ENCODE measurements at places on chromosomes 1 and 21.

- DNase-seq, result peak; percentile 60
Measured at GRCh38 chr1:178262120-178262500, 168.2 kb downstream of the RASAL2 start.

GRCh38 chr21:33774551-33774950, 132.2 kb downstream of the ITSN1 start:
- no peak for DNase-seq

- DNase-seq, result no peak
Measured at GRCh38 chr1:117363571-117364048, 3.6 kb upstream of the MAN1A2 start.

DNA sequence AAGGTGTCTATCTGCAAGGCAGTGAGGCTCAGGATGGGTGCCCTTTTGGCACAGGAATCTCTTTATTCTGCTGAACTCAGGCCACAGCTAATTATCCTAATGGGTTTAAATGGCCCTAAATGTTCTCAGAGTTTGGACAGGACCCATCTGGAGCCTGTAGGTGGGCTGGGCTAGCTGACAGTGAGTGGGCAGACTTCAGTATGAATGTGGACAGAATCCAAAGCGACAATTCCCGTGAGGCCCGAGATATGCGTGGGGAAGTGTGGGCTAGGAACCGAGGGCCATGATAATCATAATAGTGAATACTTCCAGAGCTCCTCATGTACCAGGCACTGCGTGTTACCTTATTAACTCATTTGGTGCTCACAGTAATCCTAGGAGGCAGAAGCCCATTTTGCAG, 165.3 kb downstream of the GRIK3 start:
- DNase-seq, result no peak

DNA sequence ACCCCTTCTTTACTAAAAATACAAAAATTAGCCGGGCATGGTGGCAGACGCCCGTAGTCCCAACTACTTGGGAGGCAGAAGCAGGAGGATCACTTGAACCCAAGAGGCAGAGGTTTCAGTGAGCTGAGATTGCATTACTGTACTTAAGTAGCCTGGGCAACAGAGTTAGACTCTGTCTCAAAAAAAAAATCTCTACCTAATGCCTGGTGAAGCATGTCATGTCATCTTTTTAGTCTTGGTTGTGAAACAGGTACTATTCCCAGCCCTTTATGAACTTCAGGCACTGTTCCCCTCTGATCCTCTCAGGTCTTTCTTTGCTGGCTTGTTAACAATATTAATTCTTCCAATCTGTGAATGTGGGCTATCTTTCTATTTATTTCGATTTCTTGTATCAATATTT, 22.1 kb downstream of the PRRC2C start:
- DNase-seq, result no peak

DNA sequence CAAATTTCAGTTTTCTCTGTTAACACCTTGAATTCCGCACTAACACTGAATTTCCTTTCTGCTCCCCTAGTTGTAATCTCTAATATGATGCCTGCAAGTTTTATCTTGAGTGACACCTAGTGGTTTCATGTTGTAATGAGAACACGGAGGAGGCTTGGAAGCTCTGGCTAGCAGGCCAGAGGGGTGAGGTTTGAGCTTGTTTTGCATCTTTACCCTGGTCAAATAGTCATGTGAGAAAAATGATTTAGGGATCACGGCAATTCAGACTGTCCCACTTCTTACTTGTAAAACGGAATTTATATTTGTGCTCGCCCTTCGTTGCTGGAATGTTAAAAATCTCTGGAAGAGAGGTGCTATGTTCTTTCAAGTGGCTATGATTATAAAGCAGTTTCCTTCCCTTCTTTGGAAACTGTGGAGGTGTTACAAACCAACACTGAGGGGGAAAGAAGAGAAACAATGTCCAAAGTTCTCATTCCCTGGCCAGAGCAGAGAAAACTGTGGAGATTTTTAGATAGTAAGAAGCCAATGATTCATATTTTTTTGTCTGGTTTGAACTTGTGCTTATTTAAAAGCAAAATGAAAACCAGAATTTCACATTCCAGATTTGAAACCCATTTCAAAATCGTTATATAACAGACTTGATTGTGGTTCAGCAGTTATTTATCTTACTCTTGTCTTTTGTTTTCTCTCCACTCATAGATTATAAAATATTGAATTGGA, 5.3 kb upstream of the MROH9 start:
- DNase-seq, result peak; percentile 40

DNA sequence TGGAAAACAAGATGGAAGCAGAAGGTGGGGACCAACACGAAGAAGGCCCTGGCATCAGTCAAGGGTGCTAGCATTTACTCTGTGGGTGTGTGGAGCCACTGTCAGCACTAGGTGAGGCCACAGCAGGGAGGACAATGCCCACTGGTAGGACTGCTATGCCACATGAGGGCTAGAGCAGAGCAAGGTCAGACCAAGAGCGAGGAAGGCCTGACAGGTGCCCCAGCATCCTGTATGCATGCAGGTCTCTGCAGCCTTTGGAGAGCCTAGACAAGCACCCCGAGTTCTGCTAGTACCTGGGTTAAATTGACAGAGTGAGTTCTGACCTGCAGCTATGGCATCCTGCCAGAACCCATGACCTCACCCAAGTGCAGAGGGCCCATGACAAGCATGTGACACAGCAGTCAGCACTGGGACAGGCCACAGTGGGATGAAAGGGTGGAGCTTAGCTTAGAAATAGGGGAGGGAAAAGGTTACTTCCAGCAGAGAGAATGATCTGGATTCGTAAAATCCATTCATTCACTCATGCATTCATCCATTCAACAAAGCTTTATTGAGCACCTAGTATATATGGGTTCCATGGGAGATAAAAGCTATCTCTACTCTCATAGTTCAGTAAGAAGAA, 9.0 kb upstream of the CSF1 start:
- no peak for DNase-seq

Measured in astrocyte of the cerebellum (primary cell).